Cardiac muscle cell (in vitro differentiated cells and primary cell): ENCODE measurements at places on chromosomes 16 and 17.

GRCh38 chr17:70239391-70239826, 70.1 kb downstream of the KCNJ2 start:
- DNase-seq, result no peak

DNA sequence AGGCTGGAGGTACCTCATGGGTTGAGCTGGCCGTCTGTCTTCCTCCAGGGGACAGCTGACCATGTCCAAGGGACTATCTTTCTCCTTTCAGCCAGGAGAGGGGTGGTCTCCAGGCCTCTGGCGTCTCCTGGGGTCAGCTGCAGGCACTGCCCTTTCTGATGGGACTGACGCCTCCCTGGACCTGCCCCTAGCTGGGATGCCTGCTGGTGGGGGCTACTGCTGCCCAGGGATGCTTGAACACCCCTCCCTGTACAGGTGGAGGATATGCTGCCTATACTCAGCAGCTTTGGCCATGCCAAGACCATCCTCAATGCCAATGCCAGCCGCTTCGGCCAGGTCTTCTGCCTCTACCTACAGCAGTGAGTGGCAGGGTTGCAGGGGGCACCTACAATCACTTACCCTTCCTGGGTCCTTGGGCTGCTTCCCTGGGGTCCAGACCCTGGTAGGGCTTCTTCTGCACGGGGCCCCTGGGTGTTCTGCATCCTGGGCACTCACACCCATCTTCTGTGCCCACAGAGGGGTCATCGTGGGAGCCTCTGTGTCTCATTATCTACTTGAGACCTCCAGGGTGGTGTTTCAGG, 4.2 kb downstream of the MYO15B start:
- DNase-seq, result no peak

DNA sequence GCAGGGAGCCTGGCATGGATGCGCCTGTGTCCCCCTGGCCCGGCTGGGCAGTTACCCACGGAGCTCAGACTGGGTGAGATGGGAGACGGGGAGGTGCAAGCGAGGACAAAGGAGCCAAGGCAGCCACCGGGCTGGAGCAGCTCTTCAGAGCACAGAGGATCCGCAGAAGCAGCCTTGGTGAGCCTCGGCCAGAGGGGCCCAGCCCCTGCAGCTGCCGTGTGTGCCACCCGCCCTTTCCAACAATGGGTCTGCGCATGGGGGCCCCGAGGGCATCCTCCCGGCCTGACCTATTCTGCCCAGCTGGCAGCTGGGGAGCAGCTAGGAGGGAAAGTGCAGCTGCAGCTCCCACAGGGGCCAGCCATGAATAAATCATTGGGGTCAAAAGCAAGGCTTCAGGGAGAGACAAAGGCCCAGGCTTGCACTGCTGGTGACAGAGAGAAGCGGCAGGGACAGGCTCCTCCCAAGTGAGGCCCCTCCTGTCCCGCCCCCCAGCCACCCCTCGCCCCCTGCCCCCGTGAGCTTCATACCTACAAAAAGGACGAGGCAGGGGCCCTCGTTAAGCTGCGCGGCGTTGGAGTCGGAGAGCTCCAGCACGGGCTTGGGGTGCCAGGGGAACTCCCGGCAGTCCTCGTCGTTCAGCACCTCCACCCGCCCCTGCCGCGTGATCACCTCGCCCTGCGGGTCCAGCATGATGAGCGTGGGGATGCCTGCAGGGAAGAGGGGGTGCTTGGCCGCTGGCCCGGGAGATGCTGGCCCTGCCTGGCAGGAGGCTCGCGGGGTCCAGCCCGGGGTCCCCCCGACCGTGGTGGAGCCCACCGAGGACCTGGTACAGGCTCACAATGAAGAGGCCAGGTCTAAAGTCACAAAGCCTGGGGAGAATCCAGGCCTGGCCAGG, 22.6 kb downstream of the MRM3 start:
- DNase-seq, result no peak

DNA sequence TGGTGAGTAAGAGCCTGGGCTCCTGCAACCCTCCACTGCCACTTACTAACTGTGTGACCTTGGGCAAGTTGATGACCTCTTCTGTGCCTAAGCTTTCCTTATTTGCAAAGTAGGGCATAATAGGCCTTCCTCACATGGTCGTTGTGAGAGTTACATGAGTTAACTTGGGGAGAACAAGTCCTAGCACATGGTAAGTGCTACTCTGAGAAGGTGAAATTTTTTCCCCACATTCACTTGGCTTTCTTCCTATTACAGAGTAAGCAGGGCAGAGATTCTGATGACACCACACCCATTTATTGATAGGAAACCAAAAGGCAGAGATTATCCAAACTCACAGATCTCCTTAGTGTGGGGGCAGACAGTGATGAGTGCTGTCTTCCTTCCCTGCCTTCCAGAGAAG, 1.6 kb downstream of the KCNH4 start:
- no peak for DNase-seq

DNA sequence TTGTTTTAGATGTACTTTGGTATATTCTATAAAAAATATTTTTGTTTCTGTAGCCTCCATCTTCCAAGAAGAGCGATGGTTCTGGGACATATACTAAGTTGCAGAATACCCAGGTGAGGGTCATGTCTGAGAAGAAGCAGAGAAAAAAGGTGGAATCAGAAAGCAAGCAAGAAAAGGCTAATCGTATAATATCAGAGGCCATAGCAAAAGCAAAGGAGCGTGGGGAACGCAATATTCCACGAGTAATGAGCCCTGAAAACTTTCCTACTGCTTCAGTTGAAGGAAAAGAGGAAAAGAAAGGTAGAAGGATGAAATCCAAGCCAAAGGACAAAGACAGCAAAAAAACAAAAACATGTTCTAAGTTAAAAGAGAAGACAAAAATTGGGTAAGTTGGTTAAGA, 154.6 kb downstream of the CHD9 start:
- no peak for DNase-seq

DNA sequence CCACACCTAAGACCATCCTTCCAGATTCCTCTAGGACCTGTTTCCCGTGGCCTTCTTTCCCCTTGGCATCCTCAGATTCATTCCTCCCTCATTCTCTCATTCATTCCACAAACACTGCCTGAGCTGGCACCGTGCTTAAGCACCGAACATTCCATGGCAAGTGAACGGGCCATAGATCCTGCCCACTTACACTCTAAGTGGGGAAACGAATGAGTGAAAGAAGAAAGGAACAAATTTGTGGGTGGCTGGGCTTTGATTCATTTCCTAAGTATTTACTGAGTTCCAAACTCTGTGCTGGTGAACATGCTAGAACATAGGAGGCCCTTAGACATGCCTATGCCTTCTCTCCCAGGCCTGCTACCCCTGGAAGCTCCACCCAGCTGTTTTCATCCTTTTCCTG, 30.0 kb downstream of the SRCIN1 start:
- no peak for DNase-seq

GRCh38 chr17:60390925-60391470, 935 bp downstream of the USP32 start:
- DNase-seq, result peak; percentile 59

DNA sequence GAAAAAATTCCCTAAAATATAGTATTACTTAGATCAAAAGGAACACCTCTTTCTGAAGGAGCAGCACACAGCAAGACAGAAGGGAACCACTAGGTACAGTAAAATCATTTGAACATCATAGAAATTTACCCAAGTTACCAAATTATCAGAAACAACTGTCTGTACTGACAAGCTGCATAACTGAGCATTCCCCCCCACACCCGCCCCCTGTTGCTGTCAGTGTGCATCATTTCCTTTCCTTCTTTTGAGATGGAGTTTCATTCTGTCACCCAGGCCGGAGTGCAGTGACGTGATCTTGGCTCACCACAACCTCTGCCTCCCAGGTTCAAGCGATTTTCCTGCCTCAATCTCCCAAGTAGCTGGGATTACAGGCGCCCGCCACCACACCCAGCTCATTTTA, 120.7 kb downstream of the TRIM37 start:
- DNase-seq, result peak; percentile 19

DNA sequence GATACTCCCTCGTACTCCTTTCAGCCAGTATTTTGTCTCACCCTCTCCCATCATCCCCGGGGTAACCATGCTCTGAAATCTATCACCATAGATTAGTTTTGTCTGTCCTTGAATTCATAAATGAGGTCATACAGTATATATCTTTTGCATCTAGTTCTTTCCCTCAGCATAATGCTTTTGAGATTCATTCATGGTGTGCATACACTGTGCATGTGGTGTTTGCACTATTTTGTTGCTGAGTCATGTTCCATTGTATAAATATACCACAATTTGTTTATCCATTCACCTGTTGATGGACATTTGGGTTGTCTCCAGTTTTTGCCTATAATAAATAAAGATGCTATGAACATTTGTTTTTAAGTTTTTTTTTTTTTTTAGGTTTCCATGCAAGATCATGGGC, 34.2 kb upstream of the NLRP1 start:
- DNase-seq, result no peak

DNA sequence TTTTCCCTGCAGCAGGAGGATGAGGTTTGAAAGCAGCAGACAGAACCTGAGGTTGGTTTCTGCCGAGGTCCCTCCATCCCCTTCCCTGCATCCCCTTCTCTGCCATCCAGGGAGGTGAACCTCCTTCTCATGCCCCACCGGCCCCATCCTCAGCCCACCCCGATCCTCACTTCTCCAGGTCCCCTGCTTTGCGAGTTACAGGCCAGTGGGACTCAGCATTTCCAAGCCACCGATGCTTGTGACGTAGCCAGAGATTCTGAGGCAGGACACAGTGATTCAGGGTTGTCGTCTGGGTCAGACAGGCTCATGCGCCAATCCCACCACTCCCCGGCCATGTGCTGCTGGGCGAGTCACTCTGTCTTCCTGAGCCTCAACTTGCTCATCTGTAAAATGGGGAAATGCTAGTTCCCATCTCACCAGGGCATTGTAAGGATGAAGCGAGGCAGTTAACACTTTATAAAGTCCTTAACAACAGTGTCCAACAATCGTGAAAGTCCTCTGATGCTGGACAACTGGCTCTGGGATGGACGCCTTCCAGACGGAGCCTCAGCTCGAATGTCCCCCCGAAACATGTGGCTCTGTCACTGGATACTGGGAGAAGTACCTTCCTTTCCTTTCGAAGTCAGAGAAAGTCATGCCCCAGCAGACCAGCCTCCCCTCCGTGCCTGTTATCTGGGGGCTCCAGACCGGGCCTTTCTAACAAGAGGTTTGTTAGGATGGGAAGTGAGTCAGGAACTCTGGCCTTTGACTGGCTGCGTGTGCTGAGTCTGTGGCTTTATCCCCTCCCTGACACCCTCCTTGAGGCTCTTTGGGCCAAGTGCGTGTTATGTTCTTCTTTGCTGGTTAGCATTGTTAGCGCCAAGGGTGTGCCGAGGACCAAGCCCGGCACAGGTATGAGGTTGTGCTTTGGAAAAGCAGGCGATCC, 21.9 kb downstream of the SEC14L5 start:
- no peak for DNase-seq

- no peak for DNase-seq
These were observed 3.0 kb downstream of the HOXB6 start for GRCh38 chr17:48601539-48602425.

- no peak for DNase-seq
These were observed 1.8 kb upstream of the SHISA9 start for GRCh38 chr16:12899529-12900143.

- DNase-seq, result no peak
These were observed 234.7 kb upstream of the SDK2 start for GRCh38 chr17:73878923-73879322.

GRCh38 chr16:69928856-69929400, 22.2 kb upstream of the CLEC18A start:
- no peak for DNase-seq

DNA sequence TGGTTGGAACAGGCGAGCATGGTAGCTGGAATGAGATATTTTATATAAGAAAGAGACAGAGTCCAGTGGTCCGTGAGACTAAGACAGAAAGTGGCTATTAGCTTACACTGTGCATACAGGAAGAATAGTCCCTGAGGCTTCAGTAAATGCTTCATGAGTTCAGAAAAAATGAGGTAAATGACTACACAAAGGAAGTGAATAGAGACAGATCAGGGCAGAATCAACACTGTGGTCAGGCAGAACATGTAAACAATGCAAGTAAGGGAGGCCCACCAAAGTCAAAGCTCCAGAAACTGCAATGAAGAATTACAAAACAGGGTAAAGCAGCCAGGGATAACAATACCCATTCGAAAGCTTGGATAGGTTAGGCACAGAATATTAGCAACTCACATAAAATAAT, 4.8 kb downstream of the ABCA10 start:
- no peak for DNase-seq

GRCh38 chr17:73371836-73372235, 60.0 kb upstream of the CDC42EP4 start:
- no peak for DNase-seq

DNA sequence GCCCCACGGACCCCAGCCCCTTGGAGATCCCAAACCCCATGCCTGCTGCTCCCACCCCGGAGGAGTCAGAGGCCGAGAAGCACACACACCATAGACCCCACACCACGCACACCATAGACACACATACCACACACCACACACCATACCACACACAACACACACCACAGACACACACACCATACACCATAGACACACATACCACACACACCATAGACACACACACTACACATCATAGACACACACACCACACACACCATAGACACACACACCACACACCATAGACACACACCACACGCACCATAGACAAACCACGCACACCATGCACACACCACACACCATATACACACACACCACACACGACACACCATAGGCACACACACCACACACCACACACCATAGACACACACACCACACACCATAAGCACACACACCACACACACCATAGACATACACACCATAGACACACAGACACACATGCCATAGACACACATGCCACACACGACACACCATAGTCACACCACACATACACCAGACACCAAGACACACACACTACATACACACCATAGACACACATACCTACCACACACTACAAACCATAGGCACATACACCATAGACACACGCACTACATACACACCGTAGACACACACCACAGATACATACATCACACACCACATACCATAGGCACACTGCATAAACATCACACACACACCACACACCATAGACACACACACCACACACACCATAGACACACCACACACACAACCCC, 11.3 kb downstream of the TBC1D16 start:
- no peak for DNase-seq

DNA sequence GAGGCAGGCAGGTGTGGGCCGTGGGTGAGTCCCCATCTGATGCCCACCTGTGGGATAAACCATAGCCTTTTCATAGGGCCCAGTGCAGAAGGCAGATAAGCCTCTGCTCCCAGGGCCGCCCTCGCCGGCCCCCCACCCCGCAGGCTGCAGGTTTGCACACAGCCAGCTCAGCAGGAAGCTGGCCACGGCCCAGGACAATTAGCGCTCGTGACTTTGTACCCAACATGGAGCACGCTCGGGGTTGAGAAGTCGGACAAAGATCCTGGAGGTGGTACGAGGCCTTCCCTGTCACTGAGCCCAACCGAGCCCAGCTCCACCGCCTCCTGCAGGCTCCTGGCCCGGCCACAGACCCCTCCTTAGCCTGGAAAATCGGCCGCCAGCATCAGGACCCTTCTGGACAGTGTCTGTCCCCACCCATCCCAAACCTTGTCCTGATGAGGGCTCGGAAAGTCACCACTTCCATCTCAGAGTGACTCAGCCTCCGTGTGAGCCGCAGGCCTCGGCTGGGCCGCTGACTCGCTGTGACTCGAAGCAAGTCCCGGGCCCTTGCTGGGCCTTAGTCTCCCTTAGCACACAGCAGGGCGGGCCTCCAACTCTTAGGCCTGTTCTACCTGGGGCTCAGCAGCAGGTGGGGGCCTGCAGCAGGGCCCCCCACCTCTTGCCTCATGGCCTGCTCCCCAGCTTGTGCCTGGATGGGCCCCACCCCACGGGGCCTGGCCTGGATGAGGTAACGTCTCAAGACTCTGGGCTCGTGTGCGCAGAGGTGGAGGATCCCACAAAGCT, 22.7 kb downstream of the FAM83G start:
- DNase-seq, result no peak
